ENCODE measurements at places on chromosomes 1 and 21. TPM values are rescaled to one million over a fixed set of nuclear protein-coding genes. Genes with fewer than 3 reads are reported as not detected.

DNA sequence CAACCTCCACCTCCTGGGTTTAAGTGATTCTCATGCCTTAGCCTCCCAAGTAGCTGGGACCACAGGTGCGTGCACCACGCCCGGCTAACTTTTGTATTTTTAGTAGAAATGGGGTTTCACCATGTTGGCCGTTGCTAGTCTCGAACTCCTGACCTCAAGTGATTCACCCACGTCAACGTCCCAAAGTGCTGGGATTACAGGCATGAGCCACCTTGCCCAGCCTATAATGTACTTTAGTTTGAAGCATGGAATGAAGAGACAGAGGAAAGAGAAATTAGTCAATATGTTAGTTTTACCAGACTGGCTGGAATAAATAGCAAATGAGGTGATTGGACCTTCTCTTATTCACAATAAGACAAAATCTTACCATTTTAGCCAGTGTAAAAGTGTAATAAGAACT lies 89.0 kb downstream of the GTF2B start:
- no peak for DNase-seq

GRCh38 chr21:37263827-37264600 lies 3.1 kb downstream of the VPS26C start:
- DNase-seq, result no peak

DNA sequence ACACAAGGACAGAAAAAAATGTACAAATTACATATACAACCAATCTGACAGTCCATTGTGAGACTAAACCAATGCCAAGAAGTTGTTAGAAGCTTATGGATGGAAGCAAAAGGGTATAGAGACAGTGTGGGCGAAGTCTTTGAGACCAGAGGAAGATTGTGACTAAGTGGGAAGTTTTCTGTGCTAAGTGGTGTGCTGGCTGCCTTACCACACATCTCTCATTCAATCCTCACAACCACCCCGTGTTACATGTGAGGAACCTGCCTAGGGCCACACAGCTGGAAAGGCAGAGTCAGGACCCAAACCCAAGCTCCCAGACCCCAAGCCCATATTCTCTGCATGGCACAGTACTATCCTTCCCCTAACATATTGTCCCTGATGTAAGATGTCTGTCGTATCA lies 53.5 kb upstream of the DUSP10 start:
- DNase-seq, result no peak

DNA sequence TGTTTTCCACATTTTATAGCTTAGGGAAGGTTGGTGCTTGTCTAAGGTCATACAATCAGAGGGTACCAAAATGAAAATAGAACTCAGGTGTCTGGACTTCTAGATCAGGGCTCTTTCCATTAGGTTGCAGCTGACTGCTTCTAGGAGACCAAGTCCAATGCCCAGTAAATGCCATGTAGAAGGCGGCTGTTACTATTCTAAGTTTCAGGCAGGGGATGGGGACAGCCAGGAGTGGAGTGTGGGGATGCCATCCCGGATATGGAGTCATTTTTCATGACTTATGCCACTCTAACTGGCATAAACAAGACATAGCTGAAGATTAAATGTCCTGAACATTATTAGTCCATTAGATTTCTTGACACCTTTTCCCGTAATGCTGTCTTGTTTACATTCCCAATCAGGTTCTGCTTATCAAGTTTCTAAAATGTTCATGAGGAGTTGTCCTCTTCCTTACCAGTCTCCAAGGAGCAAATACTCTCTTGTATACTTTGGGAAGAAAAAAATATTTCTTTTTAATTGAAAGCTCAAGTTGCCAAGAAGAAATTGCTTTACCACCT lies 31.5 kb downstream of the XCL1 start:
- no peak for DNase-seq

DNA sequence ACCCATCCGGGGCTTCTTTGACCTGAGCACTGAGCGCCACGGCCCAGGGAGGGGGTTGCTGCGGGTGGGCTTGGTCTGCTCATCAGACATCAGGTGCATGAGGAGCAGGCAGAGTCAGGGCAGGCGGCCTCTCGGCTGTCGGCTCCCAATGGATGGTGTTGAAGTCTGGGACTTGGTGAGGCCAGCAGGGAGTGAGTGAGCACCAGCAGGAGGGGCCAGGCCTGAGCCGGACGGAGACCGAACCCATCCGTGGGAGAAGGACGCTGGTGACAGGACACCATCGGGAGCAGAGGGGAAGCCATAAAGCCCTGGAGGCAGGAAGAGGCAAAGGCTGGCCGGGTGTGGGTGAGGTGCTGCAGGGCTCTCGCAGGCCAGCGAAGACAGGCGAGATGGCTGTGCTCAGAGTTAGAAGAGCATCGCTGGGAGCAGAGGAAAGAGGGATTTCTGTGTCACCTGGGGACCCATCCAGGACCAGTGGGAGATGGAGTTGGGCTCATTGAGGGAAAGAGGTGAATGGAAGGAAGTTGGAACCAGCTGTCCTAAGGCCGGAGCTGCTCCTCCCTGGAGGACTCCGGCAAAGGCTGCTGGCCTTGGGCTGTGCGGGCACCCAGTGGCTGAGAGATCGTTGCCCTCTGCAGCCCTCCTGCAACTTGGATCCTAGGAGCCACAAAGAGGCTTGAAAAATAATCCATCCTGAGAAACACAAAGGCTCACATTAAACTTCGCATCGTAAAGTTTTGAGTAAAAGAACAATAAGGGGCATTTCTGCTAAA lies 49.9 kb downstream of the PDE9A start:
- no peak for DNase-seq

GRCh38 chr1:226920446-226920894 lies 19.6 kb upstream of the COQ8A start:
- DNase-seq, result no peak

DNA sequence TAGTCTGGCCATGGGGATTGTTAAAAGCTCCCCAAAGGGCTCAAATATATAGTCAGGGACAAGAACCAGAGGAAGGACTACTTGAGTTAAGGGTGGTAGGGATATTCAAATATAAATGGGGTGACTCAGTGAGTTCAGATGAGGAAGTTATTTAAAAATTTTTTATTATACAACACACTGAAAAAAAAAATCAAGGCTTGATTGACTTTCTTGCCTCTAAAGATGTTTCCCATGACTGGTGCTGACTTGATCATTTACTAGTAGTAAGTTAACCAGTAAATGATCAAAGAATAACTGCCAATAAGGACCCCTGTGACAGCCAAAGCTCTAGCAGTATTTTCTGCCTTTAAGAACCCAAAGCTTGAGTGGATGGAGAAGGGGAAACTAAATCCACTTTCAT lies 357.6 kb upstream of the NR5A2 start:
- DNase-seq, result no peak

GRCh38 chr1:190949939-190950338 lies 472.3 kb upstream of the BRINP3 start:
- no peak for DNase-seq

DNA sequence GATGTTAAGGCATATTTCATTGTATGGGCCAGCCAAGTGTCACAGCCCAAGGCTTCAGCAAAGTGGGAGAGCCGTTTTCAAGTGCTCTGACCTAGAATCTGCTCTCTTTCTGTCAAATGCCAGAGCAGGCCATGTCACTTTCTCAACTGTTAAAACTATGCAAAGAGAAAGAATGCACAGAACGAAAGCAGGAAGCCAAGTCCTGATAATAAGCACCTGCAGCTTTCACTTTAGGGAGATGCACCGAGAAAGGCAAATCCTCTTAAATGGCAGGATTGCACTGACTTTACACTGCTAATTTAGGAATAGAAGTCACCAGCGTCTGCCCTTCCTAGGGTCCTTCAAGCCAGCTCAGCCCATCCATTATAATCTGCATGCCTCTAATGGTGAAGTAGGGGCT lies 49.2 kb upstream of the NTPCR start:
- DNase-seq, result no peak

DNA sequence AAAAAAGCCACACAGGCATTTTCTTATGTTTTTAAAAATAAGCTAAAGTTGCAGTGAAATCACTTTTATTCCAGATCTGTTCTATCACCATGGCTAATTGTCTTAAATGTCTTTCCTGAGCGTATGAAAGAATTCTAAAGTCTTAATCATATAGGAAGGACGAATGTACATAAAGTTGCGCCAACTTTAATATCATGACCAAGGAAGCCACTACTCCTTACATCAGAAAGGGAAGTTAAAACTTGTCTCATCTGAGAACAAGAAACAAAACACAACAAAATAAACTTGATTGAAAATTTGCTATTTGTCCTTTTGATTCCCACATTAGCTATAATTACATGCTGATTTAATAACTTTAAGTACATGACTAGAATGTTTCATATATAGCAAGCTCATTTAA lies 26.5 kb downstream of the CNIH4 start:
- no peak for DNase-seq

The CA6 gene
- polyA plus RNA-seq, result not detected

The SLAMF8 gene
- polyA plus RNA-seq, result not detected

The ADSS2 gene
- polyA plus RNA-seq, result 20.9 TPM

The YOD1 gene
- 1.4 TPM for polyA plus RNA-seq
